ENCODE measurements at places on chromosomes 2 and 18. TPM values are rescaled to one million over a fixed set of nuclear protein-coding genes. Genes with fewer than 3 reads are reported as not detected.

GRCh38 chr18:77668219-77668618 is 418.6 kb downstream of the GALR1 start:
- no peak overlapping the region for H3K27ac ChIP-seq
- H3K4me1 ChIP-seq, result no peaks in the 10 kb centered on the region
- DNase-seq, result no peak
- no peak overlapping the region for H3K4me3 ChIP-seq

GRCh38 chr18:66695281-66695680 is 91.4 kb upstream of the CDH19 start:
- H3K27me3 ChIP-seq, result no peaks in the 10 kb centered on the region
- H3K36me3 ChIP-seq, result no peaks in the 10 kb centered on the region
- no peak overlapping the region for H3K4me3 ChIP-seq
- DNase-seq, result no peak
- H3K4me1 ChIP-seq, result no peaks in the 10 kb centered on the region
- no peak overlapping the region for H3K27ac ChIP-seq

The LBH gene
- 74.7 TPM for total RNA-seq

DNA sequence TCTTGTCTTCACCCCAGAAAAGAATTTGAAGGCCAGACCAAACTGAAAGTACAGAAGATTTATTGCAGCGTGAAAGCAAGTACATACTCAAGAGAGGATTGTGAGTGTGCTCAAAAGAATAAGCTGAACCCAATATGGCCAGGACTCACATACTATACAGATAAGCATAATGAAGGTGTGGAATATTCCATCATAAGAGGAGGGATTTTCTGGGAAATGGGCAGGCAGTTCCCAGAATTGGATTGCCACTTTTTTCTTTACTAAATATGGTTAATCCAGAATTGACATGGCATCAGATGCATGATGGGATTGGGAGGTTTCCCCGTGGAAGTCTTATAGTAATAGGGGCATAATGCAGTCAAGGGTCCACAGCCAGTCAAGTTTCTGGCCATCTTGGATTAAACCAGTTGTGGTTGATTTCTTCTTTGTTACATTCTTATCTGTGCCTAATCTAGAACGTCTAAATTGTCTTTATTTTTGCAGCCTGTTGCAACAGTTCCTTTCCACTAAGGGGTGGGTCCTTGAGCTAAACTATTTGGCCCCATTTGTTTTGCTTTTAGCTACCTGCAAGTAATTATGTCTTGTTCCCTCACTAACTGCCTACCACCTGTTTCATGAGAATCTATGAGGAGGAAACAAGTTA is 9.0 kb downstream of the SP140L start:
- no peak overlapping the region for H3K27ac ChIP-seq
- peaks cover 9% of the 10 kb centered on the region for H3K4me1 ChIP-seq
- H3K4me3 ChIP-seq, result no peak overlapping the region
- peaks cover 42% of the 10 kb centered on the region for H3K36me3 ChIP-seq

DNA sequence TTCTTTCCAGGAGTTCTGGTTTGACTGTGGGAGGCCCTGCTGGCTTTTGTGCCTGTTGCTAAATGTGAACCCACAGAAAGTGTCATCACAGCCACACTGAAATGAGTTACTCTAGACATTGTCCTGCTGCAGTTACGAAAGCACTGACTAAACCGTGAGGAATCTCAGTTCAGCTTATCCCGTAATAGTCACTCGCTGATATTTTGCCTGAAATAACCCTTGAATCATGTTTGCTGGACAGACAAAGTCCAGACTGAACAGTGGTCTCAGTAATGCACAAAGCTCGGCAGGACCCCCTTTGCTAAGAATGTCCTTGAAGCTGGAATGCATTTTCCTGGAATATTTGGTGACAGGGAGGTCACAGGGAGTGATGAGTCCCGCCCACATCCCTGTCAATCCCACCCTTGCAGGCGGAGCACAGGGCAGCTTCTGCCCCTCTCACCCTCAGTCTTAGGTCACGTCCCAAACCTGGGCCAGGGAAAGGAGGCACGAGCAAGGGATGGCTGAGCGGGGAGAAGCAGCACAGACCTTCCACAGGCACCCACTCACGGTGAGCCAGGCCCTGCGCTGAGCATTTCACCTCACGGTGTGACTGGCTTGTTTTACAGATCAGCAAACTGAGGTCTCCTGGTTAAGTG is 53.4 kb downstream of the ADI1 start:
- no peak for DNase-seq
- peaks cover 29% of the 10 kb centered on the region for H3K36me3 ChIP-seq
- no peak overlapping the region for H3K4me3 ChIP-seq

GRCh38 chr2:38076152-38076709 is 280 bp upstream of the CYP1B1 start:
- peak overlapping the region; percentile 75 for H3K4me3 ChIP-seq
- H3K36me3 ChIP-seq, result peaks cover 23% of the 10 kb centered on the region
- H3K4me1 ChIP-seq, result peaks cover 49% of the 10 kb centered on the region
- no peaks in the 10 kb centered on the region for H3K27me3 ChIP-seq

DNA sequence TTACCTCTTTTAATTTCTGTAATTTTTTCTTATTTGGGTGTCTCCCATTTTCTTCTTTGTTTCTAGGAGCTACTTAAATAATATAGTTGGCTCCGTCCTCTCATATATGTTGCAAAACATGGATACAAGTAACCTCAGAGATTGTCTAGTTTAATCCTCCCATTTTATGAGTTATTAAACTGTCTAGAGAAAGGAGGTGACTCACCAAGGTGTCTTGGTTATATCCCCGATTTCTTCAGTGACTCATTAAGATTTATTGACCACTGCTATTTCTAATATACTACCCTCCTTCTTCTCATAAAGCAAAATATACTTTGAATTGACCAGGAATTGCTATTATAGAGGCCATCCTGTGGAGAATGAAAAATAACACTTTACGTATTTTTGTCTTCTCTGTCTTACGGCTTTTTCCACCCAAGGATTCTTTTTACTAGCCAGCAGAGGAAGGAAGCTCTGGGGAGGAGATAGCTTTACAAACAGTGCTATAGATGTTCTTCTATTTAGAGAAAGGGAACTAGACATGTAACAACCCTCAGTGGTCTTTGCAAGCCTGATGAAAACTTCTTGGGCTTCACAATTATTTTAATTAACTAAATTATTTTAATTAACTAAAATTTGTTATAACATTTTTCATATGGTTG is 300.4 kb upstream of the TNP1 start:
- peaks cover 5% of the 10 kb centered on the region for H3K27me3 ChIP-seq
- DNase-seq, result no peak
- no peak overlapping the region for H3K4me3 ChIP-seq
- H3K36me3 ChIP-seq, result no peaks in the 10 kb centered on the region
- peaks cover 12% of the 10 kb centered on the region for H3K4me1 ChIP-seq

DNA sequence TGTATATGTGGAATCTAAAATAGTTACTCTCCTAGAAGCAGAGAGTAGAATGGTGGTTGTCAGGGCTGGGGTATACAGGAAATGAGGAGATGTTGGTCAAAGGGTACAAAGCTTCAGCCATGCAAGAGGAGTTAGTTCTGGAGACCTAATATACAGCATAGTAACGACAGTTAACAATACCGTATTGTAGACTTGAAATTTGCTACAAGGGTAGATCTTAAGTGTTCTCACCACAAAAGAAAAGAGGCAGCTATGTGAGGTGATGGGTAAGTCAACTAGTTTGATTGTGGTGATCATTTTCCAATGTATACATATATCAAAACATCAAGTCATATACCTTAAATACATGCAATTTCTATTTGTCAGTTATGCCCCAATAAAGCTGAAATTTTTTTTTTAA is 98.2 kb upstream of the CYP1B1 start:
- no peaks in the 10 kb centered on the region for H3K27me3 ChIP-seq
- peaks cover 6% of the 10 kb centered on the region for H3K36me3 ChIP-seq
- H3K4me3 ChIP-seq, result no peak overlapping the region
- no peak for DNase-seq

DNA sequence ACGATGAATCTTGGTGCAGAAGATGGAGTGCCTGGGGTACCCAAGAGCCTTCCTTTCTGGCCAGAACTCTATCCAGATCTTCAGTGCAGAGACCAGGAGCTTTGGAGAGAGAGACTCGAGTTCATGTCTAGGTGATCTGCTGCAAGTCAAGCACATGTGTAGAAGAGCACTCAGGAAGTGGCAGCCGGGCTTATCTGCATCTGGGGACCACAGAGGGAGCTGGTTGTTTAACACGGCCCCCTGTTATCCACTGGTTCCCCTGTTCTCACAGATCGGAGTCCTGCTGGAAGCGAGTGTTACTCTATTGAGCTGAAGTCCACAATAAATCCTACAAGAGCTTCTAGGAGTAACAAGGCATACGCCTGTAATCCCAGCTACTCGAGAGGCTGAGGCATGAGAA is 128.3 kb downstream of the ACOXL start:
- peaks cover 84% of the 10 kb centered on the region for H3K27me3 ChIP-seq
- no peak overlapping the region for H3K4me3 ChIP-seq
- H3K4me1 ChIP-seq, result no peaks in the 10 kb centered on the region
- no peak for DNase-seq

Data from osteocyte (in vitro differentiated cells).